ENCODE measurements at places on chromosomes 12 and 14.

- DNase-seq: no peak
These were observed 129.9 kb downstream of the NPAS3 start for GRCh38 chr14:33068626-33069025.

- DNase-seq: no peak
These were observed 20.5 kb downstream of the RILPL1 start for GRCh38 chr12:123512838-123513665.

DNA sequence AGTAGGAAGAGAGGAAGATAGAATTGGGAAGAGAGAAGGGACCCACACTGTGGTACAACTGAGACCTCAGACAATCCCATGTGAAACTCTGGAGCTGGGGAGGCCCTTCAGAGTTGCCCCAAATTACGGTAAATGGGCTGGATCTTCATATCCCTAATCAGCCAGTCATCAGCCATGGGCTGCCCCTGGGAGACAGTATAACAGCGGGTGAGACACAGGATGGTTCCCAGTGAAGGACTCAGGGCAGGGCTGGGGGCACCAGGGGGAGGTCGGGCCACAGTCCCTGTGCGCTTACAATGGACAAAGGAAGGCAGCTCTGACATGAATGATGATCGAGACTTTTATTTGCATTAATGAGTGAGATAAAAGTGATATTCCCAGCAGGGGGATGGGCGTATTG, 74.2 kb upstream of the BDKRB2 start:
- DNase-seq: no peak

DNA sequence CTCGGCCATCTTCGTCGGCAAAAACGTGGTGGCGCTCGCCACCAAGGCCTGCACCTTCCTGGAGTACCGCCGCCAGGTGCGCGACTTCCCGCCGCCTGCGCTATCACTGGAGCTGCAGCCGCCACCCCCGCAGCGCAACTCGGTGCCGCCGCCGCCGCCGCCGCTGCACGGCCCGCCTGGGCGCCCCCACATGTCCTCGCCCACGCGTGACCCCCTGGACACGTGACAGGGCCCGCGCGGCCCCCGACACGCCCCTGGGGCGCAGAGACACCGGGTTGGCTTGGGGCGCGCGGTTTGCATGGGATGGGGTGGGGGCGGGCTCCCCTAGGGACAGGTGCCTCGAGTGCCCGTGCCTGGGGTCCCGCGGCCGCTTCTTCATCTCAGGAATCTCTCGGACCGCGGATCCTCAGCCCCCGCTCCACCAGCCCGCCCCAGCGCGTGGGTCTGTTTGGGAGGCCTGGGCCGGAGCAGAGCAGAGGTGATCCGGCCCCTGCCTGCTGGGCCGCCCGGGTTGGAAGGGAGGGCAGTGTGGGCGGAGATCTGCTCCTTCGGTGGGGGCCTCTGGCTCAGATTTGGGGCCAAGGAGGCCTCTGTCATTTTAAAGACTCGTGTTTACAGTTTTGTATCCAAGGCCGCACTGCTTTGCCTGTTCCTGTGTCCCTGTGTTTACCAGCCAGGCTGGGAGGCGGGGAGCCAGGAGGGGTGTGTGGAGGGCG, 3.3 kb downstream of the TMEM121 start:
- no peak for DNase-seq

GRCh38 chr12:42020226-42020625, 124.4 kb downstream of the GXYLT1 start:
- no peak for DNase-seq

GRCh38 chr12:2959505-2960389, 550 bp downstream of the TEAD4 start:
- DNase-seq: peak; percentile 62
